ENCODE measurements at places on chromosomes 6 and 20. TPM values are rescaled to one million over a fixed set of nuclear protein-coding genes. Genes with fewer than 3 reads are reported as not detected.
A peak's percentile ranks its signal among the peaks of the same experiment; 100 is the strongest.

The RSPH3 gene
- total RNA-seq, result 11.1 TPM

GRCh38 chr20:49965781-49966305, 16.9 kb upstream of the SNAI1 start:
- no peaks in the 10 kb centered on the region for H3K4me1 ChIP-seq
- H3K4me3 ChIP-seq, result no peak overlapping the region
- no peaks in the 10 kb centered on the region for H3K27me3 ChIP-seq
- H3K27ac ChIP-seq, result no peak overlapping the region
- H3K36me3 ChIP-seq, result peaks cover 13% of the 10 kb centered on the region

DNA sequence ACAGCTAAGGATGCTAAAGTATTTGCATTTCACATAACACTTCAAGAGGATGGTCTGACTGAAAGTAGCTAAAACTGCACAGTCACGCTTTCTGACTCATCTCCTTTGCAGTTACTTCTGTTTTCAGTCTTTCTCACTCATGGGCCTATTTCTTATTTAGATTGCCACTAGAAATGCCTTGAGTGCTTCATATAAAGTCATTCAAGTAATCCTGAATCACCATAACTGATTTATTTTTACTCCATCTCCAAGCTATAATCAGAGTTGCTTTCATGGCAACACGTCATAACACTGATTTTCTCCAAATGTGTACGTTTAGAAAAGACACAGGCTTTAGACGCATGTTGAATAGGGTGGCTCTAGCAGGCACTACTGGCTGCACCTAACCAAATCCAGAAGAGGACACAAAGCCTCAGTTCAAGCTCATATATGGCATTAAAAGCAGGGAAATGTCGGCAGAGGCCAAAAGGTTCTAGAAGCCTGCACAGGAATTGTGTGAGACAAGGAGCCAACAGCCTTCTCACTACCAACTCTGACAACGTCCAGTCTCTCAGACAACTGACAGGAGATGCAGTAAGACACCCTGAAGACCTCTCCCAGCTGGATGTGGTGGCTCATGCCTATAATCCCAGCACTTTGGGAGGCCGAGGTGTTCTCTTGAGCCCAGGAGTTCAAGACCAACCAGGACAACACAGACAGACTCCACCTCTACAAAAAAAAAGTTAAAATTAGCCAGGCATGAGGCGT, 64.1 kb upstream of the BEND6 start:
- no peak overlapping the region for H3K27ac ChIP-seq
- H3K4me1 ChIP-seq, result no peaks in the 10 kb centered on the region
- H3K4me3 ChIP-seq, result no peak overlapping the region
- H3K36me3 ChIP-seq, result no peaks in the 10 kb centered on the region

- no peak overlapping the region for H3K4me3 ChIP-seq
- no peaks in the 10 kb centered on the region for H3K36me3 ChIP-seq
These were observed 142.2 kb upstream of the MAP3K7 start for GRCh38 chr6:90729057-90729456.

The GPR6 gene
- not detected for total RNA-seq

The SLC22A16 gene
- total RNA-seq, result not detected

DNA sequence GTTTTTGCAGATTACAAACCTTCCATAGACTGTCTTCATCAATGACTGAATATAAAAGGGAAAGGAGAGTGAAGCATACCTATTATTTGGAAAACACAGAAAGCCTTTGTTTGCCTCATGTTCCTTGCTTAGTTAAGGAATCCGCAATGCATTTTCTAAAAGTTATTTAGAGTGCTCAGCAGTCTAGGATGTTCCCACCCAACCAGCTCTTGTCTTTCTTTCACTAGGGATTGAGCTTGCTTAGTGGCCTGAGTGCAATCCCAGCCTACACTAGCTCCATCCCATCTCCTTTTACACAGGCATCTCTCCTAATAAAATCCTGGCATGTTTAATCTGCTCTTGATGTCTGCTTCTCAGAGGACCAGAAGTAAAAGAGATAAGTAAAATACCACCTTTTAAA, 850.5 kb upstream of the GJE1 start:
- H3K4me3 ChIP-seq, result no peak overlapping the region
- H3K36me3 ChIP-seq, result no peaks in the 10 kb centered on the region
- DNase-seq, result no peak
- H3K27ac ChIP-seq, result no peak overlapping the region
- no peaks in the 10 kb centered on the region for H3K4me1 ChIP-seq

DNA sequence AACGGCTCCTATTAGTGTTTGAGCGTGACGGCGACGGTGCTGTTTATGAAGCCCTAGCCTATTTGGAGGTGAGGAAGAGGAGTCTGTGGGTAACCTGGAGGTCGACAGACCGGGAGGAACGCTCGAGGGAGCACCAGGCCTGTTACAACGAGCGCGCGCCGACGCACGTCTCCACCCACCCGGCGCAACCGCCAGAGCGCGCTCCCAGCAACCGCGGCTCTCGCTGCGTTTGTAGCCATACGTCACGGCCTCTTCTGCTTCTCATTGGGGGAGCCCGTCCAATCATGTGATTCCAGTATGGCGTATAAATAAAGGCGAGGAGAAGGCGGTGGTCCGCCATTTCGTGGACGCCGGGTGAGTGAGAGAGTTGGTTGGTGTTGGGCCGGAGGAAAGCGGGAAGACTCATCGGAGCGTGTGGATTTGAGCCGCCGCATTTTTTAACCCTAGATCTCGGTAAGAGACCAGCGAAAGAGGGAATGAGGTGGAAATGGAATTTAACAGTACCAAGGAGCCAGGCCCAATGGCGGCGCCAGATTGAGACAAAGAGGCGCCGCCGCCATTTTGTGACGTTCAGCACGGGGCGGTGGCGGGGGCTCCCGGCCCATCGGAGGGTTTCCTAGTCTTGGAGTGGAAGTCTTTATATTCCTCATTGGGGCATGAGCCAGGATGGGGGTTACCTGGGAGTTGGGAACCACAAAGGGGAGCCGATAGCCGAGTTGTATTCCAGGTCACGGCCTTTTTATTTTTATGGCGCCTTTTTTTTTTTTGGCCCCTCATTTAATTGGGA, at the start of gene SRSF3:
TSS of gene SRSF3 (plus strand) at position 334 of the 787 bp plus-strand sequence. CDS start 2,401 bp downstream, outside the sequence.
- H3K27ac ChIP-seq, result peak within 1 kb of the TSS; percentile 94
- DNase-seq, result peak; percentile 97
- H3K4me1 ChIP-seq, result peaks cover 36% of the 10 kb centered on the region
- H3K36me3 ChIP-seq, result peaks cover 27% of the 10 kb centered on the region

DNA sequence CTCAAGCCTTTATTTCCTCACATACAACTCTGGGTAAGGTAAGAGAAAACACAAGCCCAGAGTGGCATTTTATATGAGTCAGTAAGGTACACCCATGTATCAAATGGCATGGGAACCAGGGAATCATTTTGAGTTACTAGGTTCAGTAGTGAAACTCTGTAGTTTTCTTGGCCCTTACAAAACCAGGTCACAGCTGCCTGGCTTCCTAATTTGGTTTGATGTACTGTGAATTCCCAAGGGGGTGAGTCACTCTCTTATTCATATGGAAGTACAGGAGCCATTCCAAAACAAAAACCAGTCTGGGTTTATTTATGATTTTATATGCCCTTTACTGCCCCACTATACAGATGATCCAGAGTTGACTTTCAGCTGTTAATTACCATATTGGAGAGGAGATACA, 70.7 kb downstream of the PDE7B start:
- H3K27me3 ChIP-seq, result no peaks in the 10 kb centered on the region
- H3K27ac ChIP-seq, result peak overlapping the region; percentile 54
- no peaks in the 10 kb centered on the region for H3K36me3 ChIP-seq
- no peak overlapping the region for H3K4me3 ChIP-seq
- peaks cover 18% of the 10 kb centered on the region for H3K4me1 ChIP-seq
